SJSA1 (cell line): ENCODE measurements at places on chromosomes 3 and 15. TPM values are rescaled to one million over a fixed set of nuclear protein-coding genes. Genes with fewer than 3 reads are reported as not detected.

Gene ZNF654
- 6.2 and 8.3 TPM in 2 replicates for total RNA-seq

Gene KCNMB2
- not detected in 2 replicates for total RNA-seq

DNA sequence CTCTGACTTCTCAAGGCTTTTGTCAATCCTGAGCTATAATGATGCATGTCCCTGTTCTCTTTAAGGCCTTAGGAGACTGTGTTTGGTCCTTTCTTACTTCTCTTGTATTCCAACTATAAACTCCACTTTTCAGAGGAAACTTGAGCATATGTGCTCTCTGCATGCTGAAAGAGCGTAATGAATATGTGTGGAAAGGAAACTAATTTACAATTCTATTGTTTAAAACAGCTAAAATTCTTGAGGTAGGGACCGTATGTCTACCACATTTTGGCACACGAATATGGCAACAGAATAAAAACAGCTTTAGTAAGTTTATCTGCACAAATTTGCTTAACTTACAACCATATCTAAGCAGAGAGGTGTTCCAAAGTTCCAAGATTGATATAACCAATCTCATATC is 242.0 kb upstream of the DCBLD2 start:
- H3K27me3 ChIP-seq, result no peaks in the 10 kb centered on the region
- no peak overlapping the region for H3K27ac ChIP-seq
- H3K4me1 ChIP-seq, result no peaks in the 10 kb centered on the region
- DNase-seq, result no peak

GRCh38 chr15:58999694-59000093 is 12.2 kb downstream of the RNF111 start:
- DNase-seq, result no peak
- H3K36me3 ChIP-seq, result peaks cover 22% of the 10 kb centered on the region
- no peaks in the 10 kb centered on the region for H3K4me1 ChIP-seq
- H3K4me3 ChIP-seq, result no peak overlapping the region

DNA sequence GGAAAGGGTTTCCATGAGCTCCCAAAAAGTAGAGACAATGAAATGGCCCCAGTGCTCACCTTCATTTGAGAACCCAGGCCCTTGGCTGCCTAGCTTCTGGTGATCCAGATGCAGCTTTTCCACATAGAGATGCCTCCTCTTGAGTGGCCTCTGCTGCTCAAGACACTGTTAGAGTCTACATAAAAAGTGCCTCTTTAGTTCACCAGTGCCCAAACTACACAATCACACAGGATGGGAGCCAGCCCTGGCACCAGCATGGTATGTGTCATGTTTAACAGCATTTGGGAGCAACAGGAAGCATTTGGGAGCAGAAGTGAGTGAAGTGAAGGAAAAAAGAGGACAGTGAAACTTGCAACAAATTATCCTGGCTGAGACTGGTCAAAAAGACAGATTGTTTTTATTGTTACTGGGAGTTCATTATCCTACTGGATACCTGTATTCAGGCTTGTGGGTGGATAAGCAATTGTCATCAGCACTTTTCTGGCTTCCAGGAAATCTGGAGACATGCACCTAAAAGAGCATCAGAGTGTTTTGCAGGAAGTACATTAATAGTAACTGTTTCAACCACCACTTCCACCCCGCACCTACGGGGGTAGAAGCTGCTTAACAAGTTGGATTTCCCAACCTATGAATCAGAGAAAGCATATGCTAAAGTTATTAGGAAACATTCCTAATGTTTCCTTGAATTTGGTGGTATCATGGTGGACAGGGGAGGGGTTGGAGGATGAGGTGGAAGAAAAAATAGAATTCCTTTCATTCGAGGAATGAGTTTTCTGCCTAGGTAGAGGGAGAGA is 416.2 kb downstream of the IGSF11 start:
- no peaks in the 10 kb centered on the region for H3K36me3 ChIP-seq
- H3K27me3 ChIP-seq, result no peaks in the 10 kb centered on the region
- DNase-seq, result no peak
- H3K4me3 ChIP-seq, result no peak overlapping the region
- no peak overlapping the region for H3K27ac ChIP-seq

GRCh38 chr3:177330779-177331178 is 133.5 kb upstream of the TBL1XR1 start:
- no peaks in the 10 kb centered on the region for H3K27me3 ChIP-seq
- H3K4me1 ChIP-seq, result 0 out of 2 replicates have a peak, but pooled peaks cover 3% of the 10 kb centered on the region
- no peak for DNase-seq
- no peak overlapping the region for H3K27ac ChIP-seq
- no peaks in the 10 kb centered on the region for H3K36me3 ChIP-seq
- no peak overlapping the region for H3K4me3 ChIP-seq

Gene INSYN1
- 0.09 TPM in 1 of 2 replicates, not detected in the other for total RNA-seq

GRCh38 chr3:48427630-48427962 is 2.3 kb downstream of the PLXNB1 start:
- no peak for DNase-seq
- H3K4me1 ChIP-seq, result peaks cover 8% of the 10 kb centered on the region
- H3K27ac ChIP-seq, result no peak overlapping the region
- H3K4me3 ChIP-seq, result no peak overlapping the region
- H3K36me3 ChIP-seq, result peaks cover 4% of the 10 kb centered on the region

DNA sequence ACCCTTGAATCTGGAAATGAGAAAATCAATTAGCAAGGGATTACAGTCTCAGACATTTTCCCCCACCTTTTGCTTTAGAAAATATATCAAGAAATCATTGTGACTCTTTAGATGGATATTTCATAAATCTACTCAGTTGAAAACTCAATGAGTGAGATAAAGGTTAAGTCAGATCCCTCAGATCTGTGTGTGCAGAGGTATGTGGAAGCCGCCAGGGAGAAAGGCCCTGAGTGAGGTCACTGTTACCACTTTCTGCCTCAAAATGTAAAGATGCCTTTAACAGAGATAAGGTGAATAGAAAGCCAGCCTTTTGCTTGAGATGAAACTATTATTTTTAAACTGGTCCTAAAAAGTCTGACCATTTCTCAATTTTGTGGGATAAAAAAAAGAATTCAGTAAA is 225.6 kb upstream of the HES1 start:
- no peak overlapping the region for H3K27ac ChIP-seq
- H3K4me1 ChIP-seq, result no peaks in the 10 kb centered on the region
- no peak for DNase-seq
- H3K36me3 ChIP-seq, result no peaks in the 10 kb centered on the region
- no peak overlapping the region for H3K4me3 ChIP-seq
- H3K27me3 ChIP-seq, result no peaks in the 10 kb centered on the region

DNA sequence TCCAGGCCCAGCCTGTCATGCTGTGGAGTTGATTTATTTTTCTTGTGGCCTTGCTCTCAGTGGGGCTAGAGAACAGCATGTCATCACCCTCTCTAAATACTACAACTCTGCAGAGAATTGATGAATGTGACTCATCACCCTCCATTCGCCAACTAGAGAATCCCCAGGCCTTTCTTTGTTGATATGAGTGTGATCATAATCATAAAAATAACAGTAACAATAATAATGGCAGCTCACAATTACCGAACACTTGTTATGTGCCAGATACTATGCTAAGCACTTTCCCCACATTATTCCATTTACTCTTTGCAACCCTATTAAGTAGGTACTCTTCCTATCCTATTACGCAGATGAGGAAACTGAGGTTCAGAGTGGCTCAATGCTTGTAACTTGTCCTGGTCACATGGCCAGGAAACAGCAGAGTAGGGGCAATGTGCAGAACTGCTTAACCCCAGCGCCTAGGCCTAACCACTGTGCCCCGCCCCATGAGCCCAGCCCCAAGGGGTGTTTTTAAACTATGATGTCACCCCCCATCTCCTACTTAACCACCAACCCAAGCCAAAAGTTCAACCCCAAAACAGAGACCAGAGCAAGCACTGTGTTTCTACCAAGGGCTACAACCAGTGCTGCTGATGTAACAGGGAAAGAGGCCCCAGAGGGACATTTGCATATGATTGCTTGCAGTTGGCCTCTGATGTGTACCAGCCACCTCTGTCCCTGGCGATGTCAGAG is 104.5 kb downstream of the ADCY5 start:
- H3K4me3 ChIP-seq, result no peak overlapping the region
- no peak overlapping the region for H3K27ac ChIP-seq
- 0 out of 2 replicates have a peak, but pooled peaks cover 3% of the 10 kb centered on the region for H3K27me3 ChIP-seq
- H3K36me3 ChIP-seq, result no peaks in the 10 kb centered on the region
- DNase-seq, result no peak
